ENCODE measurements at places on chromosomes 3 and 15.

DNA sequence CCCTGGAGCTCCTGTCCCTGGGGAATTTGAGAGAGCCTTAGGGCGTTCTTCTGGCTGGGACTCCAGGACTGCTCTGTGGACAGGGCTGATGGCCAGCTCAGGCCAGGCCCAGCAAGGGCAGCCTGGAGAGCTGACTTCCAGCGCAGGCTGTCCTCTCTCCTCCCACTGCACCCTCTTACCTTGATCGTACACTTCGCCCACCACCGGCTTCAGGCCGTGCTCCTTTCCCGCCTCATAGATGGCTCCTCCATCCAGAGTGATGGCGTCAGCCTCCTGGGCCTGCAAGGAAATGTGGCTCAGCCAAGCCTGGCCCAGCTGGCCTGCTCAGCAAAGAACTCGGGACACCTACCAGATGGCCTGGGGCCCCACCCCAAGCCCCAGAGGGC, 3.1 kb downstream of the MELTF start:
- peak; percentile 39 for DNase-seq

- no peak for DNase-seq
Measured at GRCh38 chr3:66638717-66639116, 137.9 kb upstream of the LRIG1 start.

DNA sequence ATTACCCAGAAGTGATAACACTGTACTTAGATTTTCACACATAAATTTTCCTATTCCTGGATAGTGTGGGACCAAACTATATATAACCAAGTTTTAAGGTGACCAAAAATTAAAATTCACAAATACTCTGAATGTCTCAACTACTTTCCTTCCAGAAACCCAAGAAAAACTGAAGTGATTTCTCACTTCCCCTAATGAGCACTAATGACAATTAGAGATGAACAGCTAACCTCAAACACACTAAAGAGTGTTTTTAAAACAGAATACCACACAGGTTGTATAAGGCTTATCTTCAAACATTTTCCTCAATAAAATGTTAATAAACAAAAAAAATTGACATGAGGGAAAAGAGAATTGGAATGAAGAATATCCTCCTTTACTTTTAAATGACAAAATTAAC, 188.2 kb downstream of the ZBTB20 start:
- no peak for DNase-seq

GRCh38 chr15:66389098-66389858, 2.6 kb downstream of the MAP2K1 start:
- no peak for DNase-seq

GRCh38 chr15:88419830-88420229, 47.4 kb downstream of the MRPL46 start:
- DNase-seq: no peak

GRCh38 chr3:177300039-177300833, 103.0 kb upstream of the TBL1XR1 start:
- DNase-seq: no peak

DNA sequence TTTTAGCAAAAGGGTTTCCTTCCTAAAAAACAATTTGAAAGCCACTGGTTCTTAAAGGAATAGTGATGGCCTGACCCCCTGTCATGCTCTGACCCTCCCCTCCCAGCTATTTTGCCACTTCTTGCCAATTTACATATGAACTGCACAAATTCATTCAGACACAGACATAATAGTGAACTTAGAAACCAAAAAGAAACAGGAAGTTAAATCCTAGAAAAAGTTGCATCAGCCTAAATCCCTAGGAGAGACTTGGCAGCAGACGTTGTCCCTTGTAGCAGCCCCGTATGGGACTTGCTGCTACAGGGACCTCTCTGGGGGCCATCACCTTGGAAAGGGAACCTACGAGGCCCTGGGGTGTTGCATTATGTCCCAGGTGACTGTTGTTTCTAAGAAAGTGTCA, 14.3 kb upstream of the PDE8A start:
- DNase-seq: no peak

GRCh38 chr3:174639406-174639805, 219.7 kb upstream of the NAALADL2 start:
- DNase-seq: peak; percentile 56

DNA sequence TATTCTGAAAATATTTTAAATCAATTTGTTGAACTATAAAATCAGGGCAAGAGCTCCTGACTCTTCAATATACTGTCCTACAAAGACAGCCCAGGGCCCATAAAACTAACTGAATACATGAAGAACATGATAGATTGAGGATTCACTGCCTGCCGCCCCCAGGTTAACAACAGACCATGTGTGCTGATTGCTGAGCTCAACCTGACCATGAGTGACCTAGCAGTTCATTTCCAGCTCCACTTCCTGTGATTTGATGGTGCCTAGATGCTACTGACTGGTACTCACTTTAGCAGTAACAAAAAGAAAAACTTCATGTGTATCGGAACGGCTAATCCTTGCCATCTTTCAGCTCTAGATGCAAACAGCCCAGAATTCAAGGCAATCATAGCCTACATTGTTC, 9.6 kb upstream of the KLF13 start:
- DNase-seq: no peak

DNA sequence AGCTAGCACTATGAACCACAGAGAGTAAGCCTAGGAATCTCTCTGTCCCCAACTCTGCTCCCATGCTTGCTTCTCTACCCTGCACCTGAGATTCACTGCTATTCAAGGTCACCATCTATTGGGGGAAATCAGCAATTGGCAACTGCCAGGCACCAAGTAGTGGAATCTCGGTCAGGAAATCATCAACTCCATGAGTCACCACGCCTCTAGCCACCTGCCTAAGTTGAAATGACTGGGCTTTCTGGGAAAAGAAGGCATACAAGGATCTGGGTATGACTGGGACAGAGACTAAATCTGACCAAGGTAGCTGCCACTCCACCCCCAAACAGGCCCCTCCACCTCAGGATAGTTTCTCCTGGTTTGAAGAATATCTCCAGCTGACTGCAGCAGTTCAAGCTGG, 464.1 kb upstream of the CBLB start:
- no peak for DNase-seq

GRCh38 chr3:113832477-113833164, 6.0 kb upstream of the GRAMD1C start:
- DNase-seq: no peak

GRCh38 chr15:63899193-63899592, 65.4 kb upstream of the HERC1 start:
- no peak for DNase-seq

DNA sequence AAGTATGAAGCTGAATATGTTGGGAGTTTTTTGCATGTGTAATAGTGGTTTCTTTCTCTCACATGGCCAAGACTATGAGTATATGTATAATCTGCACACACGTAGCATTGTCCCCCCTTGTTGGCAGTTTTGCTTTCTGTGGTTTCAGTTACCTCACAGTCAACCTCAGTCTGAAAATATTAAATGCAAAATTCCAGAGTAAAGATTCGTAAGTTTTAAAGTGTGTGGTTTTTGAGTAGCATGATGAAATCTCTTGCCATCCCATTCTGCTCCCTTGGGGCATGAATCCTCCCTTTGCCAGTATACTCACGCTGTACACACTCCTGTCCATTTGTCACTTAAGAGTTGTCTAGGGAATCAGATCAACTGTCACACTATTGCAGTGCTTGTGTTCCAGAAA, 742.0 kb upstream of the CCDC54 start:
- peak; percentile 7 for DNase-seq

- peak; percentile 89 for DNase-seq
Measured at GRCh38 chr3:53155760-53156159, 5.2 kb upstream of the PRKCD start.

GRCh38 chr3:6697722-6698121, 163.2 kb upstream of the GRM7 start:
- no peak for DNase-seq

DNA sequence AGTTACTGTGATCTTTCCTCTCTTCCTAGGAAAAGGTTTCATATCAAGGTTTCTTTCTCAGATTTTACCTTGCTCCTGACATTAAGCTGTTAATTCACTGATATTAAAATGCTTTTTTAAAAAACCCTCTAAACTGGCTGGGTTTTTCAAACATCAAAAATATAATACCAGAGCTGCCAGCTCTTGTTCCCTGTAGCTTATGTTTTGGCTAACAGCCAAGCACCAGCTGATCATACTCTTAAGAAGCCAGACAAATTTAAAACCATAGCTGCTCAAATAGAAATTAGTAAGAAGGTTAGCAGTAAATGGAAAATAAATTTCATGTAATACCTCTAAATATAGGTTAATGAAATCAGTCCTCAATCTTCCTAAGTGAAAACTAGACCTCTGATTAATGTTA, 657.5 kb downstream of the GRM7 start:
- no peak for DNase-seq

- DNase-seq: no peak
Measured at GRCh38 chr3:138139691-138140090, 7.5 kb upstream of the A4GNT start.

GRCh38 chr3:10198761-10199649, 34.3 kb downstream of the IRAK2 start:
- peak; percentile 28 for DNase-seq

- no peak for DNase-seq
Measured at GRCh38 chr3:134258761-134259347, 8.2 kb upstream of the RYK start.

GRCh38 chr3:95228416-95228815, 1165.6 kb downstream of the NSUN3 start:
- no peak for DNase-seq

GRCh38 chr3:186143250-186143649, 34.4 kb upstream of the ETV5 start:
- no peak for DNase-seq

- no peak for DNase-seq
Measured at GRCh38 chr3:85912980-85913379, 954.2 kb downstream of the CADM2 start.

DNA sequence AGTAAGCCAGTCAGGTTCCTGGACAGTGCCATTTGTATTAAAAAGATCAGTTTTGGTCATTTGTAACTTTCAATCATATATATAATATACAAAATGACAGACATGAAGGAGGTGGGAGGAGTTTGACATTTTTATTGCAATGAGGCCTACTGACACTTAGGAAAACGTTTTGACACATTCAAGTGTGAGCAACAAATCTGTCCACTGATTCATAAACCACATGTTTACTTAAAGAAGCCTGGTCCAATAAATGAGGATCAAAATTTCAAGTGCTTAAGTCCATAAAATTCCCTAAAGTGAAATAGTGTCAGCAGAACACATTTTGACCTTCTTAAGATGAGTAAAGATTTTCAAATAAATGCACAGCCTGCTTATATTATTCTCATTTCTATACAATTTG, 137.3 kb downstream of the MECOM start:
- no peak for DNase-seq

DNA sequence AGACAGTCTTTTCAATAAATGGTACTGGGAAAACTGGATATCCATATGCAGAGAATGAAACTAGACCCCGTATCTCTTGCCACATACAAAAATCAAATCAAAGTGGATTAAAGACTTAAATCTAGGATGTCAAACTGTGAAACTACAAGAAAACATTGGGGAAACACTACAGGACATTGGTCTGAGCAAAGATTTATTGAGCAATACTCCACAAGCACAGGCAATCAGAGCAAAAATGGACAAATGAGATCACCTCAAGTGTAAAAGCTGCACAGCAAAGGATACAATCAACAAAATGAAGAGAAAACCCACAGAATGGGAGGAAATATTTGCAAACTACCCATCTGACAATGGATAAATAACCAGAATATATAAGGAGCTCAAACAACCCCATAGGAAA, 38.4 kb upstream of the MBNL1 start:
- no peak for DNase-seq

GRCh38 chr15:45863881-45864580, 229.2 kb downstream of the SQOR start:
- DNase-seq: peak; percentile 82
